ENCODE measurements at places on chromosomes 4 and X.

DNA sequence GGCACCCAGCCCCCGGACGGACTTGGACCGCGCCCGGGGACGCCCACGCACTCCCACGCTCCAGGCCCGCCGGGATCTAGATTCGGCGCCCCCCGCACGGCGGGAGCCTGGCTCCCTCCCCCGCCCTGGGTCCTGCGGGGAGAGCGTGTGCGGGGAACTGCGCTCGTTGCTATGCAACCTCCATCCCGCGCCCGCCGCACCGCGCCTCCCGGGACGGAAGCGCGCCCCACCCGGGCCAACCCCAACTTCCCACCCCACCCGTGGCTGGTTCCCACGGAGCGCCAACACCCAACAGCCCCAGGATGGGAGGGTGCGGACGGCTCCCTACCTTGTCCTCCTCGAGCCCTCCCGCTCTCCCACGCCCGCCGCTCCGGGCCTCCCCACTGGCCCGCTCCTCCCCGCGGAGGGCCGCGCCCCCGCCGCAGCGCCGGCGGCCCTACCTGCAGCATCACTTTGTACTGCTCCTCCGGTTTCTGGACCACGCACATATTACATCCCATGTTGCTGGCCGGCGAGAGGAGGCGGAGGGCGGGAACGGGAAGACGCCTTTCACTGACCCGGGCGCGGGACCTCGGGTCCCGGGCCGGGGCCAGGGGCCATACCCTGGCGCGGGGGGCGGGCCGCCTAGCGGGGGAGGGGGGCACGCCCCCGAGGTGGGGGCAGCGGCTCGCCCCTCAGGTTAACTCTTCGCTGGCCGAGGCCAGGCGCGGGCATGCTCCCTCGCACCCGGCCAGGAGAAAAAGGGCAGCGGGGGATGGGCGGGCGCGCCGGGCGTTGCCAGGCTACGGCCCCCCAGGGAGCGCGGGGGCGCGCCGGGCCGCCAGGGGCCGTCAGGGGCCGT lies at the start of gene PDZD4:
TSS of gene PDZD4 (minus strand) at position 746 of the 841 bp plus-strand sequence. CDS start at position 500, 246 bp downstream.
- DNase-seq: no peak

DNA sequence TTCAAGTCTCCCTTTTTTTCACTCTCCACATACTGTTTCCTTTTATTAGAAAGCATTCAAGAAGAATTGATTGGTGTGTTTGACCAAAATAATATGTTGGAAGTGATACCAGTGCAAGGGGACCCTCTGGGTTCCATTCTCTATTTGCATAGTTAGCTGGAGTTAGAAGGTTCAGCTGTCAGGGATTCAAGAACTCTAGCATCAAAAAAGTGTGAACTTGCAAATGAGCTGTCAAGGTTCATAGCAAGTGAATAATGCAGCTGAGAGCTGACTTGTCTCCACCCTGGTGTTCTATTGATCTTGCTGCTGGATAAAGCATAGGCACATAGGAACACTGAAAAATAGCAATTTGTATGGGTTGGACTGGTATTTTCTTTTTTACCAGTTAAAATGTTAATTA lies 73.2 kb downstream of the SORBS2 start:
- DNase-seq: no peak

GRCh38 chr4:114226968-114227760 lies 247.7 kb upstream of the ARSJ start:
- no peak for DNase-seq

- no peak for DNase-seq
Observed at GRCh38 chr4:16289897-16290554, 63.8 kb upstream of the TAPT1 start.

DNA sequence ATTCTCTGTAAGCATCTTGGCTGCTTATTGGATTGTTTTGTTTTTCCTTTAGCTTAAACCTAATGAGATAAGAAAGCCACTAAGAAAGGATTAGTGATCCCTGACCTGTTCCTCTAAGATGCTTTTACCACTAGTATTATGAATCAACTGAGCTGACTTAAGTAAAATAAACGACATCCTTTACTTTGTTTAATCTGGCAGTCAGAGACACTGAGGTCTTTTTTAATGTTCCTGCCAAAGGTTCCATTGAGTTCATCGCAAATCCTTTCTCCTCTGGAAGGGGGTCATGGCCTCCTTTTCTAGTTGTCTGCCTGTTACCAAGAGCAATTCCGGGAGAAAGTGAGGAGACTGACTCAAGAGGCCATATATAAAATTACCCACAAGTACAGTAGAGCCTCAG lies 1038.3 kb upstream of the SLIT2 start:
- DNase-seq: no peak

DNA sequence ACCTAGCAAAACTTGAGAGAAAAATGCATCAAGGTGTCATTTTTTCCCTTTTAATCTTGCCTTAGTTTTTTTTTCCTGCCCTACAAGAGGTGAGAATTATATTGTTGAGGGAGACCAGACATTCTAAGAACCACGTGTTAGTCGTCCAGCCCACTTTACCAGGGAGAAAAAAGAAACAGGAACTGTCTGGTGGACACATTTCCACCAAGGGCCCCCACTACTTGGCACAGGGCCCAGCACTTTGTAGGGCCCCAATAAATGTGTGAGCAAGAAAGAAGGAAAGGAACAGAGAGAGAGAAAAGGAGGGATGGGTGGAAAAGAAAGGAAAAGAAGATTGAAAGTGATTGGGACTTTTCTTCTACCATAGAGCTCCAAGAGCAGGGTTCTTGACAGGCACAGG lies 3.9 kb upstream of the EGFL6 start:
- DNase-seq: no peak

DNA sequence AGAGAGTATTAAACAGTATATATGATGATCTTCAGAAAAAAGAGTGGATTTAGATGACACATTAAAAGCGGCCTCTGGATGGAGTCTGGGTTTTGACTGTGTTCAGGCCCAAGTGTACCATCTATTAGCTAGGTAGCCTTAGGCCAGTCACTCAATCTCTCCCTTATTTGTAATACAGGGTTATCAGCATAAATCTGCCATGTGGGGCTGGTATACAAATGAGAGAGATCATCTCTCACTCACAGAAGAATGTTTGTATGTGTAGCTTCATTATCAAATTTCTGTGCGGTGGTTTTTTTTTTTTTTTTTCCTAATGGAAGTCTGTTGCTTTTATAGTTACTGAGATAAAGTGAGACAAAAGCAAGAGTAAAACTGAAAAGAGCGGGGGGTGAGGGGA lies 12.7 kb downstream of the SLC2A9 start:
- DNase-seq: no peak

DNA sequence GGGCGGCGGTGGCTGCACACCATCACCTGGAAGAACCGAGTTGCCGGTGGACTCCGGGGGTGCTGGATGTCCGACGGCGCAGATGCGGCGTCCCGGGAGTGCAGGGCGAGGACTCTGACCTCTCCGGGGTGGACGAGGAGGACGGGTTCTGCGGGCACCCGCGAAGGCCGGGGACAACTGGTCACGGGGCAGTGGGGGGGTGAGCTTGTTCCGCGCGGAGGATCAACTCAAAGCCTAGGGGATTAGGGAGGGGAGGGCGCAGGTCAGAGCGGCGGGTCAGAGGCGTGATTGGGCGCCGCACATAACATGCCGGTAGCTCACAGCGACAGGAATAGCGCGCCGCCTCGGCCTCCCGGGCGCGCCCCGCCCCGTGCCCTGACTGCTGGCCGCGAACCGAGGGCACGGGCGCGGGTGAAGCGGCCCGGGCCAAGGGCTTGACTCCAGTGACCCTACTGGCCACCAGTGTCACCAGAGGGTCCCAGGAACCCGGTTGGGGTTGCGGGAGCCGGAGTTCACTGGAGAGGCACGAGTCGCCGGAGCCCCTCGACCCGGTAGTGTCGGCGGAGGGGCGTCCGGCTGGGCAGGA lies at the start of gene KLHL34:
TSS of gene KLHL34 (minus strand) at position 179 of the 586 bp plus-strand sequence. CDS start 542 bp downstream, outside the sequence.
- DNase-seq: no peak

DNA sequence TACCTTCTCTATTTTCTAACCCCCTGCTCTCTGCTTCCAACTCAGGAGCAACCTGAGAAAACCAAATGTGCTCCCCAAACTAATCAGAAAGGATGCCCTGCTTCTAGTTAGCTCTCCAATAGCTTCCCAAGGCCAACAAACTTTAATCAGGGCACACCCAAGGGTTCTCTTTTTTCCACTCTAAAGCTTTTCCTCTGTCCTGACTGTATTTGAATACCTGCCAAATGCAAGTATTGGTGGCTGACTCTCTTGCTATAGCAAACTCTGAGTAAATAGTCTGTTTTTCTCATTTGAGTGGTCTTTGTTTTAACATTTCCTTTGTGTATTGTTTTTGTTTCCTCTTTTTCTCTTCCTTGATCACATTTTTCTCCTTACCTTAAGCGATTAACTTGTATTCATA lies 52.5 kb downstream of the GBA3 start:
- DNase-seq: no peak

DNA sequence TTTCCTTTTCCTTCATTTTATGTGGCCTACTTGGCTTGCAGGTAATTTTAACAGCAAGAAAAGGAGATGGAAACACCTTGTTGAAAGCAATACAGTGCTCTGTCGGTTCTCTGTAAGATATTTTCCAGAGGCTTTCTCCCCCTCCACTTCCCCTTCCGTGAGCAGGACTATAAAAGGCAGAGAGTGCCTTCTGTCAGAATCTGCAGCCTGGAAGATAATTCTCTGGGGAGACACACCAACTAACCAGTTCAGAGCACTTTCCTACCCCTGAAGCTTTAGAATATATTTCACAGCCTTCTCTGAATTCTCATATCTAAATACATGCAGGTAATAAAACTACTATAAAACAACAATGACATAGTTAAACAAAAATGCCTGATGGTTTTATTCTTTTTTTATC lies 141.1 kb downstream of the IDS start:
- DNase-seq: no peak

GRCh38 chr4:98482503-98482846 lies 175.9 kb downstream of the TSPAN5 start:
- DNase-seq: no peak

GRCh38 chrX:49040376-49040955 lies 2.7 kb downstream of the TFE3 start:
- no peak for DNase-seq

GRCh38 chr4:68167166-68167565 lies 37.5 kb upstream of the TMPRSS11F start:
- no peak for DNase-seq

- no peak for DNase-seq
Observed at GRCh38 chr4:115272185-115272584, 158.8 kb upstream of the NDST4 start.

- DNase-seq: no peak
Observed at GRCh38 chr4:74118600-74119338, 19.8 kb upstream of the CXCL2 start.

- DNase-seq: no peak
Observed at GRCh38 chr4:98113012-98113411, 30.3 kb downstream of the STPG2 start.

GRCh38 chr4:112973750-112974251 lies 75.7 kb upstream of the ANK2 start:
- DNase-seq: no peak

- DNase-seq: no peak
Observed at GRCh38 chr4:100284129-100284880, 94.0 kb upstream of the DDIT4L start.

GRCh38 chr4:183808097-183808456 lies 97.0 kb upstream of the STOX2 start:
- DNase-seq: no peak

DNA sequence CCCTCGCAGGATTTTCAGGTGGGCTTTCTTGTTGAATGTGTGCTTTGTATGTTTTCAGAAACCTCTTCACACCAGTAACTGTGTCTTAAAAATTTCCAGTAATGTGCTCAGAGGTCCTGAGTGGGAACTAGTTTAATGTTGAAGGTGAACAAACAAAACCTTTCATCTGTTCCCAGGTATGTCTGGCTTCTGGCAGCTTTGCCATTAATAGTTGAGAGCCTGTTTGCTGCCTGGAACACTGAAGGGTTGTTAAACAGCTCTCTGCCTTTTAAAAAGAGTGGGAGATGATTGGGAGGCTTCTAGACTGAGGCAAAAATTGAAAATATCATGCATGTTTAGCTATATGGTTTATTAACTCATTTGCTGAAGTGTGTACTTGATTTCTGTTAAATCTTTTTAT lies 161.2 kb upstream of the AGTR2 start:
- no peak for DNase-seq

DNA sequence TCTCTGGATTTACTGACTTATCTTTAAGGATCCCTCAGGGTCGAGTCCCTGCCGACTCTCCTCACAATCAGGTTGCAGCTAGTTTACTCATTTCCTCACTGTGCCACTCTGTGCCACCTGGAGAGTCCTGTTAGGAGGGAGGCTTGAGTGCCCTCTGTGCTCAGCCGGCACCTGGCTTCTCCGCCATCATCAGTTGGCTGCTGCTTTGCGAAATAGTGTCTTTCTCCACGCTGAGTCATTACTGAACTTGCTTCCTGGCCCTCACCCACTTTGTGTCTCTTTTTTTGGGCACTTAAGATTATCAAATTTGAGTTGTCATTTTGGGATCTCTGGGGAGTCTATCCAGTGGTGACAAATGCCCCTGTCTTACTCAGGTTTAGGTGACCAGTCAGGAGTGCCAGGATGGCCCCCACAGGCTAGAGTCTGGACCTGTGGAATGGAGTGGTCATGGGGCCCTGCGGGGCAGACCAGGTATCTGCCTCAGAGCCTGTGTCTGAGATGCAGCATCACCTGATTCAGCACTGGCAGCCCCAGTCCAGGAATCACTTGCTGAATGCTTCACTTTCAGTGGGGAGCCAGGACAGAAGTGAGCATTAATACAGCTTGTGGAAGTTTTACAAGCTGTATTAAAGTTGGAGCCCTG lies 37.7 kb downstream of the JADE1 start:
- DNase-seq: peak; percentile 47

GRCh38 chr4:8148785-8149435 lies 9.7 kb downstream of the ABLIM2 start:
- no peak for DNase-seq

- no peak for DNase-seq
Observed at GRCh38 chrX:154370300-154371016, 4.0 kb downstream of the FLNA start.

DNA sequence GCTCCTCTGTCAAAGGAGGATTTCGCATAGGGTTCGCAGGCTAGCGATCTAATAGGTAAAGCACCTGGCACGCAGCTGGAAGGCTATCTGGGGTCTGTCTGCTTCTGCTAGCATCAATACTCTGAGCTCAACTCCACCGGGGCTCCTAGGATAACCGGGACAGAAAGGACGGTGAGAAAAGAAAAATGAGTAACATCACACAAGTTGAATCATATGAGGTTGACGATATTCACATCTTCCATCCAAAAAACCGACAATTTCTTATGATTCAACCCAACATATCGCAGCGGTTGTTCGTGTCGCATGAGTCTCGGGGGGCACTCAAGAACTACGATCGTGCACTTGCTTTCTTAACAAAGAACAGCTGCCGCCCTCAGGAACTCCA lies 1.8 kb downstream of the PROM1 start:
- no peak for DNase-seq
